ENCODE measurements at places on chromosomes 3 and 15.

- DNase-seq = no peak
Observed at GRCh38 chr15:56654624-56655023, 78.7 kb downstream of the ZNF280D start.

DNA sequence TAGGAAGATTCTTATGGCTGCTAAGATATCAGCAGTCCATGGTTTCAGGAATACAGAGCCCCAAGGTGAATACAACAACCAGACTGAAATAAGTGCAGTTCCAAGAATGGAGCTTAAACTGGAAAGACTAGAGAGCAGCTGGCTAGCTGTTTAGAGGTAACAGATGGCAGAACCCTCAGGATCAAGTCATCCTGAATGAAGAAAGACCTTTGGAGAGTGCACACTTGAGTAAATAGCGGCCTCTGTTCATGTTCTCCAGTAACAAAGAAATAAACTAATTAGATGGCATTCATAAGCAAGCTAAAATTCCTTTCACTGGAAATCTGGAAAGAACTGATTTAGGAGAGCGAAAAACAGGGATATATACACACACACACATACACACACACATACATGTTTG is 968.4 kb downstream of the FHIT start:
- no peak for DNase-seq

- DNase-seq = no peak
Observed at GRCh38 chr3:81985996-81986723, 224.7 kb upstream of the GBE1 start.

- DNase-seq = no peak
Observed at GRCh38 chr3:128969993-128970739, 23.7 kb downstream of the CFAP92 start.

- DNase-seq = no peak
Observed at GRCh38 chr15:69163141-69163669, 2.8 kb downstream of the GLCE start.

- no peak for DNase-seq
Observed at GRCh38 chr3:114216186-114216970, 21.0 kb downstream of the ZNF80 start.

- no peak for DNase-seq
Observed at GRCh38 chr3:5799398-5799797, 611.9 kb downstream of the EDEM1 start.

All from amygdala (tissue), 56 donors.